ENCODE measurements at places on chromosomes 12 and 14.
A peak's percentile ranks its signal among the peaks of the same experiment; 100 is the strongest.

DNA sequence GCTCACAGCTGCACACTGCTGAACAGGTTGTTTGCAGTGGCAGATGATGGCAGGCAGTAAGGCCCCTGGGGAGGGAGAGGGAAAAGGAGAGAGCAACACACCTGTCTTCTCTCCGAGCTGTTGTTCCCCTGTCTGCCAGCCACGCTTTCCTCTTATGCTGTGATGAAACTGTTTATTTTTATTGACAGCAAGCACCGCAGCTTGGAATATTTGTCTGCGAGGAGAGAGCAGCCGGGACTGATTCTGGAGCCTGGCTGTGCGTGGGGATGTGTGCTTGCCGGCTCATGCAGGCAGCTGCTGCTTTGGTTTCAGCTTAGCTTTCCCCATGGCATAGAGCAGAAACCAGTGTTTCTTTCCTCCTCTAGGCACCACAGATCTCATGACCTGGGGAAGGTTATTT lies 58.7 kb upstream of the KCNA5 start:
- DNase-seq = no peak

GRCh38 chr12:124757329-124757728 lies 106.3 kb downstream of the SCARB1 start:
- DNase-seq = no peak

- DNase-seq = peak; percentile 32
These were observed 92.7 kb downstream of the LRRC74A start for GRCh38 chr14:76918782-76919394.

- DNase-seq = no peak
These were observed 59.4 kb downstream of the BCL11B start for GRCh38 chr14:99212646-99213045.

- no peak for DNase-seq
These were observed 205.3 kb upstream of the NAV3 start for GRCh38 chr12:77625441-77625840.

DNA sequence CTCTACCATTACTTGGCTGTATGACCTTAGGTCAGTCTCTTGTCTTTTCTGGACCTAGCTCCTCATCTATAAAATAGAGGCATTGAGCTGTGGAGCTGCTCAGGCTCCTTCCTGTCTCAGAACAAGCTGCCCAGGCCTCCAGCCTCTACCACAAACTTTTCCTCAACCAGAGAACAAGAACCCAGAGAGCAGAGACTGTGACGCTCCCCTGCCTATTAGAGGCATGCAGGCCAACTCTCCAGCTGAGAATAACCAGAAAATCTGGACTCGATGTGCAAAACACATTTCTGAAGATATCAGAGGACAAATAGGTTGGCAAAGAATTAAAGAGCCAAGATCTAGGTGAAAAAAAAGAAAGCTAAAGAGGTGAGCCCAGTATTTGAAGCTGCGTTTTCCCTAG lies 17.8 kb upstream of the PNMA1 start:
- DNase-seq = no peak

GRCh38 chr14:100454437-100454836 lies 131.3 kb downstream of the SLC25A47 start:
- DNase-seq = no peak

DNA sequence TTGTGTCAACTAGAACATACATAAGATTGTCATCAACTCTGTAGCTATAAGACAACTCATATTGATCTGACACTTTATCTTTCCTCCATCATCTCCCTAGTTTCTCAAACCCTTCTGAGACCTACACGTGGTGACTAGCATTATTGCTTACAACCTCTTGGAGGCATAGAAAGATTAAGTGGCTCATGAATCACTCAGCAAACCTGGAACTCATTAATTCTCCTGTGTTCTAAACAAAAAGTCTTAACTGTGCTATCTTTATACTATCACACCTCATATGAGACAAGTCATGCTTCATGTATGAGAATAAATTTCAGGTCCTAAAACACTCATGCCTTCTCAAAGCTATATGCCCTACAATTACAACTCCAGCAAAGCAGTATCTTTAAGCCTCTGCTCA lies 408.6 kb upstream of the SYT1 start:
- no peak for DNase-seq

- no peak for DNase-seq
These were observed 11.7 kb downstream of the BEST3 start for GRCh38 chr12:69687390-69687789.

GRCh38 chr14:65788876-65789275 lies 376.3 kb downstream of the FUT8 start:
- DNase-seq = no peak

GRCh38 chr12:110109037-110109836 lies 14.9 kb upstream of the IFT81 start:
- no peak for DNase-seq

DNA sequence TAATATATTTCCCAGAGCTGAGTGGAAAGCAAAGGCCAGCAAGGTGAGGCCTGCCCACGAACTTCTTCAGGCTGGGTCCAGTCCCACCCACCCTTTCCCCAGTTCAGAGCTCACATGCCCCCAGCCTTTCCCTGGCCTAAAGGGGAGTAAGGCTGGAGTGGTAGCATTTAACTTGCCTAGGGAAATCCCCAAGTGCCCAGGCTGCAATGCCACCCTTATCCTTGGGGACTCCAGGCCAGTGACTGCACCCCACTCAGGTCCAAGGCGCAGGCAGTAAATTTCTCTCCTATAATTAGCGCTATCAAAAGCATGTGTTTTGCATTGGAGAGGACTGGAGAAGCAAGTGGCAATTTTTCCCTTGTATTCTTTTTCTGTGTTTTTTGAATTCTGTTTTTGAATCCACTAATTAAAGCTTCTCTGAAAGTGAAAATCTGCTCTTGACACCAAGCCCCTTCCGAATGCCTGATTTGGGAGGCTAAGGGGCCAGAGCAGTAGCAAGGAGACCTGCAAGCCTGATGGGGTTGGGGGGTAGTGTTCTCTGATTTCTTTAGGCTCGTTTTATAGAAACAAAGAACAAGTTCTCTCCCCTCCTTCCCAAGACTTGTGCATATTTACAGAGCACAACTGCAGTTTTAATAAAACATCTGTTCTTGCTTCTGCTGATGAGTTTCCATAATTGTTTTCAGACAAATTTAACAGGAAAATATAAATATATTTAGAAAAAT lies 3.5 kb upstream of the HOXC6 start:
- no peak for DNase-seq

GRCh38 chr12:29653286-29653685 lies 130.5 kb downstream of the TMTC1 start:
- no peak for DNase-seq

DNA sequence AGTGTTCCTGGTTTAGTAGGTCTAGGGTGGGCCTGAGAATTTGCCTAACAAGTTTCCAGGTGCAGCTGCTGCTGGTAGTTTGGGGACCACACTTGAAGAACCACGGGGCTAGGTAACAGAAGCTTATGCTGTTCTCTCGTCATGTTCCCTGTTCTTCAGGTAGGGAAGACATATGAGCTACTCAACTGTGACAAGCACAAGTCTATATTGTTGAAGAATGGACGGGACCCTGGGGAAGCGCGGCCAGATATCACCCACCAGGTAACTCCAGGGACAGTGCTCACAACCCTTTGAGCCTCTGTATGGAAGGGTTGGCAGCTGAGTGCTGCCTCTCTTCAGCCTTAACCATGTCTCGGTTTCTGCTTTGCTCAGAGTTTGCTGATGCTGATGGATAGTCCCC lies 3.5 kb downstream of the EMG1 start:
- DNase-seq = no peak

GRCh38 chr12:24719293-24719721 lies 229.6 kb downstream of the BCAT1 start:
- no peak for DNase-seq

GRCh38 chr12:70843363-70843762 lies 77.2 kb downstream of the PTPRR start:
- no peak for DNase-seq

GRCh38 chr12:56922031-56922430 lies 12.2 kb downstream of the SDR9C7 start:
- no peak for DNase-seq

- DNase-seq = no peak
These were observed 1.2 kb downstream of the ULK1 start for GRCh38 chr12:131895640-131896079.

GRCh38 chr14:85439696-85440328 lies 90.1 kb upstream of the FLRT2 start:
- DNase-seq = no peak
